NCI-H2227 treated with DMSO at 0.1 percent for 48 hours (cell line): ENCODE measurements at places on chromosomes 11 and 22.
A peak's percentile ranks its signal among the peaks of the same experiment; 100 is the strongest.

DNA sequence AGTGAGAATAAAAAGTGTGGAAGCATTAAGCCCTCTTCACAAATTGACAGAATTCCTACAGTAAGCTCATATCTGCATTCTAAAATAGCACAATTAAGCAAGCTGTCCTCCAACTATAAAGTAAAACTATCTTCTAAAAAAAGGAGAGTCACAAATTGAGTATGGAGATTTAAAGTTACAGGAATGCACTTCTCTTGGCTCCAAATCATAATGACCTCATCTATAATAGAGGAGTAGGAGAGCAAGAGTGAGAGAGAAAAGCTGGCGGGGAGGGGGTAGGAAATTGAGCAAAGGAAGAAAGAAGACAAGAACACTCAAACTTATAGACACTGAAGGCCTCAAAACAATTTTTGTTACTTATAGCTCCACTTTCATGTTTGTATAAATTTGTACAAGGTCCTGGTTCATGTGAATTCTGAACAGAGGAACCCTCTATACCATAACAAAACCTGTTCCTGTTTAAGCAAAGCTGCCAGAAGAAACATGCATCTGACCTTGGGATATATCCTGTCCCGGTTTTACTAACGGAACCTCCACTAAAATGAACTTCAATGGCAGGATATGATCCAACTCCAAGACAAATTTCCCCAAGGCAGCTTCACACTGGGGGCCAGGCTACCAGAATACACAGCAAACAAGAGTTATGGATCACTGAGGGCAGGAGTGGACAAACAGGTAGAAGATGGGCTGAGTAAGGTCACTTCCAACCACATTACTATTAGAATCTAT lies 37.2 kb downstream of the SLC35F2 start:
- no peak for DNase-seq

DNA sequence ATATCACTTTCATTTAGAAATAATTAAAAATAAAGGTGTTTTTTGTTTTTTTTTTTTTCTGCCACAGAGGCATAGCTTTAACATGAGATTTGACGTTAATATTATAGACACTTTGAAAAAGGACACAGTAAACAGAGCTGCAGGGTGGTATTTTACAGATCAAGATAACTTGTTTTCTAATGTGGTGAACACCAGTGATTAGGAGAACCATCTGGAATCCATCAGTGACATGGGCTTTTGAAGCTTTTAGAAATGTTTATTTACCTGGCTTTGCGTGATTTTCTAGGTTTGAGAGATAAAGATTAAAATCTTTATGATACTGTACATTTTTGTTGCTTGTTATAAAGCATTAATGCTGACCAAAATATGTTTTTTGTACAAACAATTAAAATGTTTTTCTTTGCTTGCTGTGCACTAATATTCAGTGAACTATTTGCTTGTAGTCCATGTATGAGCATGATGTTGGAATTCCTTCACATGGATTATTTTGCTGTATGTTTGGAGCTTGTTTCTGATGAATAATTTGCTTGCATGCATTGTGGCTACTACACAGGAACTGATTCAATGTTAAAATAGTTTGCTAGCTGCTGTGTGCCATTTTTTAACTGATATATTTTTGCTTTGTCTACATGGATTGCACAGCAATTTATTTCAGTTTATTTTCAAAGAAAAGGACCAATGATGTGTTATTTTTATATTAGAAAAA lies 352.1 kb upstream of the NARS2 start:
- DNase-seq = no peak

GRCh38 chr22:27466778-27467438 lies 334.6 kb downstream of the MN1 start:
- peak; percentile 3 for DNase-seq

DNA sequence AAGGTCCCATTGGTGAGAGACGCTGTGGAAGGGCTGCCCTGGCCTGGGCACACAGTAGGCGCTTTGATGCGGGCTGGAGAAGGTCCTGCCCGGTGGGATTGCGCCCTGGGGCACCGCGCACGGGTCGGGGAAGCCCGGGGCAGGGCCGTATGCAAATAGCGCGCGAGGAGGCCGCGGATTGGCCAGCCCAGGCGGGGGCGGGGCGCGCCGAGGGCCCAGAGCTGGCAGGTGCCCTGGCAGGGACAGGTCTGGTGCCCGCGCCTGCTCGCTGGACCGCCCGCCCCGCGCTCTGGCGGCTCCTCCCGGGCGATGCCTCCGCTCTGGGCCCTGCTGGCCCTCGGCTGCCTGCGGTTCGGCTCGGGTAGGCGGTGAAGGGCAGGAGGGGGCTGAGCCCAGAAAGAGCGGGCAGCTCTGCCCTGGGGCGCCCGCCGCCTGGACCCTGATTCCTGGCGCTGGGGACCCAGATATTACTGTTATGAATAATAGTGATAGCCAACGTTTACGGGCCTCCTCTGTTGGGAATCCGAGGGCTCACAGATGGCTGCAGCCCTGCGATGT lies at the start of gene UPK3A:
UPK3A (plus strand) TSS at position 245 of the 558 bp plus-strand sequence; CDS start at position 310, 65 bp downstream.
- no peak for DNase-seq

DNA sequence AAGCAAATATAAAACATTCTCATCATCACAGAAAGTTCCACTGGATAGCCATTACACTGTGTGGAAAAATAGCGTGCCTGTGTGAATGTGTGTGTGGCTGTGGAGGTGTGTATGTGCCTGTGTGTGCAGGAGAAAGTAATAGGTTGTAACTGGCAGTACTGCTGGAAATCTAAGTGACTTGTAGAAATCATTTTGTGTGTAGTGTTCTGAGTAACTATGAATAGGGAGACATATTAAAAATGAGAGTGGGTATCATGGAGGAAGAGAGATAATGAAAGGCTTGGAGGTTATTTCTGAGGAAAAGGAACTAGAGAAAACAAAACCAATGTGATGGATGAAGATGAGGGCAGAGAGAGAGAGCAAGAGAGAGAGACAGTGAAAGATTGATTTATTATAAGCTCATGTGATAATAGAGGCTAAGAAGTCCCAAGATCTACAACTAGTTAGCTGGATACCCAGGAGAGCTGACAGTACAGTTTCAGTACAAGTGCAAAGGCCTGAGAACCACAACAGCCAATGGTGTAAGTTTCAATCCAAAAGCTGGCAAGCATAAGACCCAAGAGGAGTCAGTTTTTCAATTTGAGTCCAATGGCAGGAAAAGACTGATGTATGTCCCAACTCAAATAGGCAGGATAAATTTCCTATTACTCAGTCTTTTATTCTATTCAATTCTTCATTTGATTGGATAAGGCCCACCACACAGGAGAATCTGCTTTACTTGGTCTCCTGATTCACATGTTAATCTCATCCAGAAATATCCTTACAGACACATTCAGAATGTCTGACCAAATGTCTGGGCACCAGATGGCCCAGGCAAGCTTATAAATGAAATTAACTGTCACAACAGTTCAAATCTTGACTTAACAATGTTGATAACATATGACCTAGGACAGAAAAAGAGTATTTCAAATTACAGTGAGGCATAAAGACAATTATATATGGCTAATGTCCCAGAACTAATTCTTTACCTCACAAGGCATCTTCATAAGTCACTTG lies 14.9 kb downstream of the KBTBD3 start:
- no peak for DNase-seq

DNA sequence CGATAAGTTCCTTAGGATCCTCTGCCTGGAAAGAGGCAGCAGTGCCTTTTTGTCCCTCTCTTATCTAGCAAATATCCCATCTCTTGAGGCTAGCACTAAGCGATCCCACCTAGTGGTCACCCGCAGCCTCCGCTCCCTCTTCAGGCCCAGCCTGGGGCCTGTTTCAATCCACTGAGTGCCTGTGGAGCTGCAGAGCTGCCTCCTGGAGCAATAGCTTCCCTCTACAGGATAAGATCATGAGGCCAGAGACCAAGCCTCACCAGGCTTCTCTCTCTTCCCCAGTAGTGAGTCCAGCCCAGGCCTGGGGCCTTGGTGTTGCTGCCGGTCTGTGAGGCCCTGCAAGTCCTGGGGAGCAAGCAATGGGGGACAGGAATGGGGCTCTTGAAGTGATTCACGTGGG lies 65.8 kb downstream of the SLC22A12 start:
- no peak for DNase-seq

- no peak for DNase-seq
Observed at GRCh38 chr11:46696212-46696558, 4.2 kb downstream of the ARHGAP1 start.

DNA sequence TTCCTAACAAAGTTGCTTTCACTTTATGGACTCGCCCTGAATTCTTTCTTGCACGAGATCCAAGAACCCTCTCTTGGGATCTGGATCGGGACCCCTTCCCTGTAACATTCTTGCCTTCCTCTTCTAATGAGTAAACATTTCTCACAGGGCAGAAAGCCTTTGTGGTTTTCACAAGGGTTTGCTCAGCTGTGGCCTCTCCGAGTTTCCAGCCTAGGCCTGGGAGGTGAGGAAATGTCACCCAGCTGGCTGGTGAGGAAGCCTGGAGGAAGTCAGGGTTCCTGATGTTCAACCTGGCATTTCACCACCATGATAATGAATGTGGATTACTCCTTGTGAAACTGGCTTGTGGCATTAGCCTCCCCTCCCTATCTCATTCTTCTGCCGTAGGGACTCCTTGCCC lies 224.9 kb downstream of the DSCAML1 start:
- DNase-seq = no peak

DNA sequence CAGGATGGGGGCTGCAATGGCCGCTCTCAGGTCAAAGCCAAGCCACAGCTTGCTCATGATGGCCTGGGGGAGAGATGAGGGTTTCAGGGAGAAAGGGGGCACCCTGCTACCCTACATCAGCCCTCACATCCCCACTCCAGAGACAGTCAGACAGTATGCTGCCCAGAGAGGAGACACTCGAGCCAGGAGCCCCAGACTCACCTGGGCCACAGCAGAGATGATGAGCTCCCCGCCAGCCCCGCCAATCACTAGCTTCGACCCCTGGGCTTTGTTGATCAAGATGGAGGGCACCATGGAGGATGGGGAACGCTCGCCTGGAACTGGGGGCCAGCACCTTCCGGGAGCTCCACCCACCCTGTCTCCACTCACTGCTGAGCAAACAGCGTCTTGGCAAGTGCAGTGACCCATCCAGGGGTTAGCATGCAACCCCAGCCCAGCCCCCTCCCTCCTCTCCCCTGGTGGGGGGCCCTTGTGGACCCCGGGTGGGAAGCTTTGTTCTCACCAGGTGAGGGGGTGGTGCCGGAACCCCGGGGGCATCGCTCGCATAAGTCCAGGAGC lies 19.8 kb downstream of the GGT5 start:
- no peak for DNase-seq

DNA sequence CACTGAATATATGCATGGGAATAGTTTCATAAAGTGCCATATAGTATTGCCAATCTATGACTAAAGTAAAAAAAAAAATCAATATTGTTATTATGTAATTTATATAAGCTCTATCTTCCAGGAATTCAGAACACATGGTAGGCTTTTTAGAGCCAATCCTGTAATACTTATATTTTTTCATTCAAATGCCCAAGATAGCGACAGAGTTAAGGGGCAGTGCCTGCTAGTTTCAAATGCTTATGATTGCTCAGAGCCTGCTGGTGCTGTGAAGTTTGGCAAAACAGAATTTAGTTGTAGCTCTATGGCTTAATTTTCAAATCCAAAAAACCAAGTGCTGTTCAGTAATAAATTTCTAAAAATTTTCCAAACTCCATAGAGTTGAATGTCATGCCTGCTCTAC lies 39.0 kb upstream of the BLID start:
- DNase-seq = peak; percentile 30

- DNase-seq = no peak
Observed at GRCh38 chr11:72598906-72599305, 75.3 kb downstream of the PDE2A start.

DNA sequence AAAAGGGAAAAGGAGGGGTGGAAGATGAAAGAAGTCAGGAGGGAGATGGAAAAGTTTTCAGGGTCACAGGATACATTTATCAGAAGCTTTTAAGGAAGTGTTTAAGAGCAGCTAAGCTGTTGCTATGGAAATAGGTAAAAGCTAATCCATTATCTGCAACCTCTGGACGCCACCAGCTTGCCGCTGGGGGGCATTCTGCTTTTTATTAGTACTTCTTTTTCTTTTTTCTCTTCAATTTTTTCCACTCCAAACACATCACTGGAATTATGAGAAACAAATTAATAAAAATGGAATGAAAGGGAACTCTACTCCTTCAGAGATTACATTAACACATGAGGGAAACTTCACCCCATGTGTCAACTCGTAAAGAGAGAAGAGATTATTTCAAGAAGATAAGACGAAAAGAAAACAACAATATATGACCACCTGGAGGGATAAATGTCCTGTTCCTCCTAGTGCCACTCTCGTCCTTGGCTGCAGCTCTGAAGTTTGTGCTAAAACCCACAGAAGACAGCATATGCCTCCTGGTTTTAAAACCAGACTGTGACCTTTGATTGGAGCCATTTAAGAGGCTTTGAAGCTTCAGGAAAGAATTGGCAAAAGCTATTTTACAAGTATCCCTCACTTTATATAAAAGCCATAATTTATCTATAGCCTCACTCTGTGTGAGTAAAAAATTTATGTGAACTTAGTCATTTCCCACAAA lies 972.8 kb downstream of the OPCML start:
- DNase-seq = peak; percentile 42

GRCh38 chr11:114135737-114136151 lies 76.2 kb downstream of the ZBTB16 start:
- no peak for DNase-seq

DNA sequence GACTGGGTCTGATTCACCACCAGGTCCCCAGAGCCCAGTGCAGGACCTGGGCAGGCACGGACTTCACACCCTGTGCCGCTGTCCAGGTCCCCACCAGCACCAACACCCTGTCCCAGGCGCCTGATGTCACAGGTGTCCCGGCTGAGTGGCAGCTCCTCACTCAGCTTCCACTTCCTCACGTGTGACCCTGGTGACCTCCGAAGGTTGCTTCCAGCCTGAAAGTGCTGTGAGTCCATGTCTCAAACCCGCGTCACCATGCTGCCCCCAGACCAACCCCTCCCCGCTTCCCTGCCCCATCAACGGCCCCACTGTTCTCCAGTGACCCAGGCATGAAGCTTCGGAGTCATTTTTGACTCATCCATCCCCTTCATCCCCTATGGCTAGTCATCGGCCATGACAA lies 25.7 kb upstream of the PICK1 start:
- no peak for DNase-seq

- peak; percentile 37 for DNase-seq
Observed at GRCh38 chr11:8082391-8083087, 1.5 kb downstream of the TUB start.

- DNase-seq = no peak
Observed at GRCh38 chr11:2664376-2664775, 35.4 kb downstream of the KCNQ1OT1 start.

DNA sequence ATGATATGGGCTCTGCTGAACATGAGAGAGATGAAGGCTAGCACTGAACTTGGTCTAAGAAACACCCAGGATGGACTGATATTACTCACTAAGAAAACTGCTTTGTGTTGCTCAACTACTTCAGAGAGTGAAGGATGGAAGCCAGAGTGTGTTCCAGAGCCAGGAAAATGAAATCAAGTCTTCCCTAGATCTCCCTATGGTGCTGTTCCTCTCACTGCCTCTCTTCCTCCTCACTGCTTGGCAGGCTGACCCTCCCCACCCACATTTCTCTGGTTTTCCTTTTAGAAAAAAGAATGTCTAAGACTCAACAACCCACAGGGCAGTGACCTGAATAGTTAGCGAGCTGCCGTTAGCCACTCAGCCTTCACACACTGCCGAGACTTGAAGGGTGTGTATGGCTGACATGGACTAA lies 65.6 kb downstream of the CCDC81 start:
- no peak for DNase-seq
